Breast epithelium (tissue), 4 donors: ENCODE measurements at places on chromosomes 16 and 17. TPM values are rescaled to one million over a fixed set of nuclear protein-coding genes. Genes with fewer than 3 reads are reported as not detected.

GRCh38 chr16:4678596-4678995 lies 14.8 kb upstream of the NUDT16L1 start:
- no peak overlapping the region for H3K27ac ChIP-seq
- peaks cover 4% of the 10 kb centered on the region for H3K4me1 ChIP-seq
- no peaks in the 10 kb centered on the region for H3K36me3 ChIP-seq
- no peaks in the 10 kb centered on the region for H3K27me3 ChIP-seq

TRIM16 gene
- total RNA-seq, result 15.4 TPM

DNA sequence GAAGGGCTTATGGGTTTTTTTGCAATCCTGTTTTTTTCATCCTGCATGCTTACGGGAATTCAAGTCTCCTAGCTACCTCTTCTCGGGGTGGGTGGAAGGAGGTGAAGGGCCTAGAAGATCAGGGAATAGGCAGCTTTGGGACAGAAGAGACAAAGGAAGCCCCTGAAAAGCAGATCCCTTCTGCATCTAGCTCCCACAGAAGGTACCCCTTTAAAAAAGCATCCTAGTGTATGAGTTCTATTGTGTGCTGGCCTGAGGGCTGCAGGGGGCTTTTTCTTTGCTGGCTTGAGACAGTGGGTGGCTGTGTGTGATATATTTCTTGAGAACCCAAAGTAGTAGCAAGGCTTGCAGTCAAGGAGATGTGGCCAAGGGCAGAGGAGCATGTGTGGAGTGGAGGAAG lies 330.5 kb downstream of the MAF start:
- no peak overlapping the region for H3K27ac ChIP-seq
- no peaks in the 10 kb centered on the region for H3K27me3 ChIP-seq
- H3K36me3 ChIP-seq, result no peaks in the 10 kb centered on the region
- no peaks in the 10 kb centered on the region for H3K4me1 ChIP-seq
- H3K4me3 ChIP-seq, result no peak overlapping the region

PRR35 gene
- total RNA-seq, result not detected

GRCh38 chr16:26672206-26672605 lies 394.5 kb upstream of the C16orf82 start:
- no peaks in the 10 kb centered on the region for H3K4me1 ChIP-seq
- no peak for DNase-seq
- H3K4me3 ChIP-seq, result no peak overlapping the region
- no peaks in the 10 kb centered on the region for H3K27me3 ChIP-seq
- no peaks in the 10 kb centered on the region for H3K36me3 ChIP-seq
- no peak overlapping the region for H3K27ac ChIP-seq

- H3K4me3 ChIP-seq, result no peak within 1 kb of the TSS
- H3K27me3 ChIP-seq, result peaks cover 8% of the 10 kb centered on the region
Observed at GRCh38 chr17:43942051-43942685, at the start of gene PPY. PPY (minus strand) TSS chr17:43942476; CDS start chr17:43941654, 822 bp downstream.

- H3K27ac ChIP-seq, result no peak overlapping the region
- H3K4me3 ChIP-seq, result no peak overlapping the region
- H3K27me3 ChIP-seq, result no peaks in the 10 kb centered on the region
- H3K36me3 ChIP-seq, result no peaks in the 10 kb centered on the region
- DNase-seq, result peak; percentile 15
Observed at GRCh38 chr16:50448522-50448921, 79.7 kb upstream of the BRD7 start.

PITPNM3 gene
- 1.6 TPM for total RNA-seq

PTX4 gene
- not detected for total RNA-seq

DNA sequence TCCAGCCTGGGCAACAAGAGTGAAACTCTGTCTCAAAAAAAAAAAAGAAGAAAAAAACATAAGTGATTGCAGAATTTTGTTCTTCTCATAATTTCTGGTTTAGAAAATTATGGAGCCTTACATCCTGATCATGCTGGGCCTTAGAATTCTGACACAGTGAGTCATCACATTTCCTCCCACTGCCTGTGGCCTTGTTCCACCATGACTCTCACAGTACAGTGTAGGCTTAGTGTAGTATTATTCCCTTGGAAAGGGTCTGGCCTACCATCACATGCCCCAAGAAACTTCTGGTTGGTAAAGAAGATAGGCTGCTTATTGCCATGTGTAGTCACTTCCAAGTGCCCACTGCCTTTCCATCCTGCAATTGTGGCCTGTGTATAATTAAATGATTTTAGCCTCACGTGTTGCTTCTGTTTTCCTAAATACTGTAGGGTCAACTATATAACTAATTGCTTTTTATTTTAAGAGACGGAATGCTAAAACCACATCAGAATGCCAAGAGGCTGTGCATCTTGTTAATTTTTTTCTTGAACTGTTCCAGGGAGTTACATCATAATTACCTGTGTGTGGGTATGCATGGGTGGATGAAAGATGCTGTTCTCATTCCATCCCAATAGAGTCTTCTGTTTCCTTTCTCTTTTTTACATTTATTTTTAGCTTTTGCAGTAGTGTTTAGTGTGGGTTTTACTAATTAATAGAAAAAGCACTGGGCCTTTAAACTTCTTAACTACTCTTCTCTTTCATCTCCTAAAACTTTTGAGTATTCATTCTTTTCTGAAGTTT lies 25.9 kb downstream of the OGFOD1 start:
- H3K4me1 ChIP-seq, result no peaks in the 10 kb centered on the region
- DNase-seq, result no peak
- no peak overlapping the region for H3K27ac ChIP-seq
- H3K36me3 ChIP-seq, result no peaks in the 10 kb centered on the region
- H3K27me3 ChIP-seq, result no peaks in the 10 kb centered on the region
- H3K4me3 ChIP-seq, result no peak overlapping the region

KRTAP4-3 gene
- total RNA-seq, result not detected

- peak overlapping the region; percentile 94 for H3K27ac ChIP-seq
- H3K27me3 ChIP-seq, result no peaks in the 10 kb centered on the region
- DNase-seq, result no peak
- no peaks in the 10 kb centered on the region for H3K4me1 ChIP-seq
- H3K36me3 ChIP-seq, result no peaks in the 10 kb centered on the region
Observed at GRCh38 chr17:75457047-75457654, 716 bp downstream of the TMEM94 start.

DNA sequence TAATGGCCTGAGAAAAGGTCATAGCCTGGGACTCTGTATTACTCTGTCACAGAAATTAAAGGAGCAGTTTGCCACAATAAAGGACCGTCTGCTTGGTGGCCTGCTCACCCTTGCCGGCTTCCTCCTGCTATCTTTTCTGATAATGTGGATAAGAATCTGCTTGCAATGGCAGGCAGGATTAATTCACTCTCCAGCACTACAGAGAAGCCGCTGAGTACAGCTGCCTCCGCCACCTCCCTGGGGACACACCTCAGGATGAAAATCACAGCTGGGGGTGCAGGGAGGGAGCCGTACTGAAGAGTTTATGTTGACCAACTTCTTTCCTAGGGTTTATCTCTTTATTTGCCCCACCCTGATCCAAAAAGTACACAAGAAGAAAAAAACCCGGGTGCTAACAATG lies 245.9 kb upstream of the RPL38 start:
- no peak for DNase-seq
- H3K27ac ChIP-seq, result no peak overlapping the region
- no peaks in the 10 kb centered on the region for H3K27me3 ChIP-seq

HOXB5 gene
- total RNA-seq, result 0.44 TPM

LDHD gene
- total RNA-seq, result 10.7 TPM

GRCh38 chr17:72998343-72998742 lies 94.1 kb downstream of the SLC39A11 start:
- H3K4me1 ChIP-seq, result no peaks in the 10 kb centered on the region
- H3K36me3 ChIP-seq, result no peaks in the 10 kb centered on the region
- no peak overlapping the region for H3K27ac ChIP-seq
- no peaks in the 10 kb centered on the region for H3K27me3 ChIP-seq

DNA sequence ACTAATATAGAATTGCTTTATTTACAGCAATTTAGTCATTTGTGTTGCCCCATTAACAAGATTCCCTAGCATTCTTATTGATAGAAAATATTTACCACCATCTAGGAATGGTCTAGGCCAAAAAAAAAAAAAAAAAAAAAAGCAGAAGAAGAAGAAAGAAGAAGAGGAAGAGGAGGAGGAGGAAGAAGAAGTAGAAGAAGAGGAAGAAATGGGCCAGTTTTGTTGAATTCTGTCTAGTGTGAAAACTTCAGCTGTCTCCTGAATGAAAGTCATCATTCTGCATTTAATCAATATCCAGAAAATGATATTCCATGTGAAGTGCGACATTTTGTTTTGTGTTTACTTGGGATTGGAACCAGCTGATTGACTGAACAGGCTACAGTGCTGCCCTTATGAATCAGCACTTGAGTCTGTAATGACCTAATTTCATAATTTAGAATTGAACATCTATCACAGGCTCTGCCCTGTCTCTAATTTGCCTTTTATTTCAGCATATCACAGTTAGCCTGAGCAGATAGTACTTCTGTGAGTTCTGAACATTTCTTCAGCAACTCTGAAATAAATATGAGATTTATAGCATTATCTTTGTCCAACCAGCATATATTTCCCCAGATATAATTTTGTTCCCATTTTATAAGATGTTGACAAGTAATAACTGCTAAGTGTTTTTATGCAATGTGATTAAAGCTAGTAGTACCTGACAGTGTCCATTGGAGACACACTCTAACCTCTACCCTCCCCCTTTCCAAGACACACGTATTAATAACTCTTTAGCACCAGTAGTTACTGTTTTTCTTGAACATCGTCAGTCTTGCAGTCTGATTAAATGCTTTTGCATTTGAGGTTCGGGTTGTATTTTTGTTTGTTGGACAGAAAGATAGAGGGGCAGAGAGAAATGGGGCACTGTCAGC lies 5.9 kb downstream of the ANKFN1 start:
- no peak for DNase-seq
- no peaks in the 10 kb centered on the region for H3K27me3 ChIP-seq
- H3K27ac ChIP-seq, result no peak overlapping the region

DNA sequence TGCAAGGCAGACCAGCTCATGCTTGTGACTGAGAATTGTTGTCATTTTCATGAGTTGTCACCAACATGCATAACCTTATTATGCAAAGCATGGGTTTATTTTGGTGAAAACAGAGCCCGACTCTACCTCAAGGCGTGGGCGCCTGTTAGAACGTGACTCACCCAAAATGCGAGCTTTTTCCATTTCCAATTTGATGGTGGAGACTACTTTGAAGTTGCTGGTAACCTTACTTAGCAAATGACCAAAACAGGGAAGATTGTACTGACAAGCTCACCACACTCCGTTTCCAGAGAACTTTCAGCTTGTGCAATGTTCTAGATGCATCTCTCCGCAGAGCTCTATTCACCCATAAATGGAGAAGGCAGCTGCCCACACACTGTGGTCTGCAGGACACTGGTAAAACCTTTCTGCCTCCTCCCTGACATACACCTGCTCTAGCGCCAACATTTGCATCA lies 284.5 kb downstream of the MAF start:
- DNase-seq, result no peak
- H3K4me1 ChIP-seq, result no peaks in the 10 kb centered on the region
- H3K36me3 ChIP-seq, result no peaks in the 10 kb centered on the region
- H3K27me3 ChIP-seq, result no peaks in the 10 kb centered on the region

GRCh38 chr16:20191566-20191965 lies 117.9 kb upstream of the GPR139 start:
- H3K27ac ChIP-seq, result no peak overlapping the region
- no peak for DNase-seq
- H3K4me3 ChIP-seq, result no peak overlapping the region
- H3K36me3 ChIP-seq, result no peaks in the 10 kb centered on the region
- no peaks in the 10 kb centered on the region for H3K27me3 ChIP-seq
- no peaks in the 10 kb centered on the region for H3K4me1 ChIP-seq
